ENCODE measurements at places on chromosomes 3 and 15.

- H3K27ac ChIP-seq: no peak overlapping the region
- no peak overlapping the region for H3K4me3 ChIP-seq
- peaks cover 31% of the 10 kb centered on the region for H3K4me1 ChIP-seq
- DNase-seq: no peak
- H3K27me3 ChIP-seq: no peaks in the 10 kb centered on the region
Measured at GRCh38 chr3:190234621-190235020, 87.6 kb downstream of the CLDN1 start.

DNA sequence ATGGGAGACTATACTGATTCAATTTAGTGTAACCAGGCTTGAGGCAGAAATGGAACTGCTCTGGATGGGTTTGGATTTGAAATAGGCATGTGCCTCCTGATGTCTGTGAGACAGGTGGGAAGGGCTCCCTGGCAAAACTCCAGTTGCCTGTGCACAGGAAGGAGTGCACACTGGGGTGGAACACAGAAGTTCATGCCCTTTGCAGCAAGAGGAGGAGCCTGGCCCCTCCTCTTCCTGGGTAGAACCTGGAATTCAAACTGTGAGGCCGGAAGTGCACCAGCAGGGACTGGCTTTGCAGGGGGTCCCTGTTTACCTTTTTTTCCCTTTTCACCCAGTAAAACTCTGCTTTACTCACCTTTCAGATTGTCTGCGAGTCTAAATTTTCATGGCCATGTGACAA, 99.9 kb downstream of the GMPS start:
- H3K36me3 ChIP-seq: no peaks in the 10 kb centered on the region
- no peak overlapping the region for H3K27ac ChIP-seq

DNA sequence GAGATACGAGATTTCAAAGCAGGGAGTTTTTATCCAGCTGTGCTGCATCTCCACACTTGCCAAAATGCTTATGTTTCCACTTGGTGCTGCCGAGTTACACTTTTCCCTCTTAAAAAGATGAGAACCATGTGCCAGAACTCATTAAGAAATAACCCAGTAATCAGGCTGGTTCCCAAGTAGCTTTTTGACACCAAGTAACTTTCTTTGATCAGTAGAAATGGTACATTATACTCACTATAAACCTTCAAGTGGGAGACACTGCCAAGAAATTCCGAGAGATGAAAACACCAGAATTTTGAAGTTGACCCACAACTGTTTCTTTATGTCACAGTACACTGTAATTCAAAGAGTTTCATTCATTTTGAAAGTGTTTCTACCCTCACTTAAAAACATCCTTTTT, 164.6 kb upstream of the CCDC54 start:
- H3K27ac ChIP-seq: no peak overlapping the region
- no peaks in the 10 kb centered on the region for H3K27me3 ChIP-seq

- no peak overlapping the region for H3K4me3 ChIP-seq
- no peaks in the 10 kb centered on the region for H3K27me3 ChIP-seq
- no peak overlapping the region for H3K27ac ChIP-seq
- H3K4me1 ChIP-seq: no peaks in the 10 kb centered on the region
Measured at GRCh38 chr15:66786222-66786621, 84.2 kb downstream of the SMAD6 start.

GRCh38 chr15:75043509-75044257, 20.3 kb downstream of the PPCDC start:
- no peak overlapping the region for H3K4me3 ChIP-seq
- DNase-seq: no peak

DNA sequence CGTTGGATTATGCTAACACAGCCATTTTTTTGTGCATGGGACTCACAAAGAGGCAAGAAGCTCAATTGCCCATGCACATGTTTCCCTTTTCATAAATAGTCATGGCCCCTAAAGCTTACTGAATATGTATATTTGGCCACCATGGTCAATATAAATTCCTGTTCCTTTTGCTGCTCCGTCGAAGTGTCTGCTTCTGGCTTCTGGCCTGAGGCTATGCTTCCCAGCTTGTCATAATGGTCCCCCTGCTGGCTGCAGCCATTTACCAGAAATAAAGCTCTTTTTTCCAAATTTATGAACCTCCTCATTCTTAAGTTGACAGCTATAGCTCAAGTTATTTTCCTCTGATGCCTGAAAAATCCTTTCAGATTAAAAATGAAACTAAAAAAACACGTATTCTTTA, 602.1 kb downstream of the VGLL3 start:
- H3K4me3 ChIP-seq: no peak overlapping the region
- H3K27ac ChIP-seq: no peak overlapping the region
- DNase-seq: peak; percentile 13
- no peaks in the 10 kb centered on the region for H3K4me1 ChIP-seq

DNA sequence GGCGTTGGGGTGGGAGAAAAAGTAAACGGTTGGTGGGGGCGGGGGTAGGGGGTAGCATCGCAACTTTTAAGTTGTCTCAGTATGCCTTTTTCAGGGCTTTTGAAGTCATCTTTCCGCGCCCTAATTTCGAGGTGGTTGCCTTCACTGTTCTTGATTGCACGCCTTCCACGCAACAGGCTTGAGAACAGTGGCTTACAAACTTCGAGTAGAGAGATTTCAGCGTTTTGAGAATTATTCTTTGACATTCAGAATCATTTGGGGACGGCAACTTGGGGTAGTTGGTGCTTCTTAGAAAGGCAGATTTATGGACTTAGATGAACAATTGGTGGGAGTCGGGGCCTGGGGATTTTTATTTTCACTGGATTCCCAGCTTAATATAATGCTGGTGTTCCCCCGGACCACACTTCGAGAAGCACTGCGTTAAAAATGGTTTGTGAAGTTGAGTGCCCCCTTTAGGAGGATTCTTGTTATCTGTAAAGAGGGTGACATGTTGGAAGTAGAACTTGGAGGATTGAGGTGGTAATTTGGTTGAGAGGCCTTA, 880 bp downstream of the PPP4R2 start:
- DNase-seq: peak; percentile 68
- peaks cover 28% of the 10 kb centered on the region for H3K36me3 ChIP-seq
- peaks cover 28% of the 10 kb centered on the region for H3K4me1 ChIP-seq
- H3K27ac ChIP-seq: peak overlapping the region; percentile 75
- H3K27me3 ChIP-seq: no peaks in the 10 kb centered on the region

DNA sequence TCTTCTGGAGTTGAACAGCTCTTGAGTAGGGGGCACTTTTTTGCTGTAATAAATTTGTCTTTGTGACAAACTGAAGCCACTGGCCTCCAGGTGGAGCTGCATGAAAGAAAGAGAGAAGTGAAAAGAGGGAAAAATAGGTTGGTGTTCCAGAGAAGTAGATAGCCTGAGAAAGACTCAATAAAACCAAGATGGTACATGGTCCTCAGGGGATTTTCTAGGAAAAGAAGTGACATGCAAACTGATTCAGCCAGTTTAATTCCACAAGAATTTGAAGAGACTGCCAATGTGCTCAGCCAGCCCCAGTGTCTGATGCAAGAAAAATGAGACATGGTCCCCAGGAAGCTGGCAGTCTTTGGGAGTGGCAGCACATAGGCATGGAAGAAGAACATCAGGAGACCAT, 152.7 kb downstream of the CD47 start:
- DNase-seq: peak; percentile 79
- no peak overlapping the region for H3K4me3 ChIP-seq
- H3K27ac ChIP-seq: no peak overlapping the region
- no peaks in the 10 kb centered on the region for H3K36me3 ChIP-seq
- no peaks in the 10 kb centered on the region for H3K27me3 ChIP-seq

GRCh38 chr15:66294932-66295235, 1.5 kb downstream of the DIS3L start:
- DNase-seq: no peak
- peaks cover 27% of the 10 kb centered on the region for H3K4me1 ChIP-seq
- peaks cover 2% of the 10 kb centered on the region for H3K36me3 ChIP-seq
- H3K4me3 ChIP-seq: peak overlapping the region; percentile 86
- no peaks in the 10 kb centered on the region for H3K27me3 ChIP-seq
- H3K27ac ChIP-seq: peak overlapping the region; percentile 64

- peaks cover 5% of the 10 kb centered on the region for H3K4me1 ChIP-seq
- no peak overlapping the region for H3K4me3 ChIP-seq
- H3K27ac ChIP-seq: no peak overlapping the region
- no peak for DNase-seq
- no peaks in the 10 kb centered on the region for H3K27me3 ChIP-seq
- no peaks in the 10 kb centered on the region for H3K36me3 ChIP-seq
Measured at GRCh38 chr3:23387286-23387918, 184.3 kb downstream of the UBE2E2 start.

- H3K4me3 ChIP-seq: no peak overlapping the region
- DNase-seq: no peak
- H3K36me3 ChIP-seq: no peaks in the 10 kb centered on the region
- H3K4me1 ChIP-seq: no peaks in the 10 kb centered on the region
- no peak overlapping the region for H3K27ac ChIP-seq
Measured at GRCh38 chr15:26234976-26235767, 372.0 kb upstream of the ATP10A start.

- H3K27ac ChIP-seq: no peak overlapping the region
- peaks cover 22% of the 10 kb centered on the region for H3K4me1 ChIP-seq
- H3K4me3 ChIP-seq: no peak overlapping the region
- no peaks in the 10 kb centered on the region for H3K36me3 ChIP-seq
Measured at GRCh38 chr15:81296673-81297072, 27.3 kb downstream of the STARD5 start.

GRCh38 chr3:96961576-96961975, 147.2 kb downstream of the EPHA6 start:
- no peak for DNase-seq
- no peak overlapping the region for H3K4me3 ChIP-seq
- no peaks in the 10 kb centered on the region for H3K27me3 ChIP-seq
- peaks cover 24% of the 10 kb centered on the region for H3K4me1 ChIP-seq

DNA sequence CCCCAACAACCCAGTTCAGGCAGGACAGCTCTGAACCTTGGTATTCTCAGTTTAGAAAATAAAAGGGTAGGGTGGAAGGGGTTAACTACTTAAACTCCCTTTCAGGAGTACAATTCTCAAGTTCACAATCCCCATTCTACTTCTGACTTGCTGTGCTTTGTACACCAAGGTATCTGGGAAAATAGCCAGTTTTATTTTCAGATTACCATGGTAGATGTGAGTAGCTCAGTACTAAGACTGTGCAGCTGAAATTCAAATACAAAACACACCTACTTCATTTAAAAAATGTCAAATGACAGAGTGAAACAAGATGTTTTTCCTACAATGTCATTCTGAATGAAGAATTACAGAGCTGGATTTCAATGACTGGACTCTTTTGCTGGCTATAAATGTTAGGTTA, 27.4 kb downstream of the SLC7A14 start:
- H3K27me3 ChIP-seq: no peaks in the 10 kb centered on the region
- H3K4me3 ChIP-seq: no peak overlapping the region
- DNase-seq: no peak
- H3K36me3 ChIP-seq: no peaks in the 10 kb centered on the region
- H3K4me1 ChIP-seq: no peaks in the 10 kb centered on the region
- H3K27ac ChIP-seq: no peak overlapping the region

- DNase-seq: peak; percentile 65
- H3K36me3 ChIP-seq: no peaks in the 10 kb centered on the region
Measured at GRCh38 chr3:71389911-71390573, 193.5 kb downstream of the FOXP1 start.

DNA sequence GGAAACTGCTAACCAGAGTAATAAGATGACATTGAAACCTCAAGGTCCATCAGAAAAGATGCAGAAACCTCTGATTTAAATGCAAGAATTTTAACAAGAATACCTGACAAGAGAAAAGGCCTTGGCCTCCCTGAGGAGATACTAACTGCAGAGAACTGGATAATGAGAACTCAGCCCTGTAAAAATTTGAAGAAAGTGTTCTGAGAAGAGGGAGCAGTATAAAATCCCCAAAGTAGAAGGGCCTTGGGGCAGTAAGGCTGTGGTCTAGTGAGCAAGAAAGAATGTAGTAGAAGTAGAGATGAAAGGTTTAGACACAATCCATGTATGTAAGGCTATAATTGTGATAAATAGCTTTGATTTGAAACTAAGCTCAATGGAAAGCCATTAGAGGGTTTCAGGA, 394.1 kb downstream of the ZBBX start:
- H3K4me3 ChIP-seq: no peak overlapping the region
- no peak overlapping the region for H3K27ac ChIP-seq
- no peaks in the 10 kb centered on the region for H3K36me3 ChIP-seq
- H3K27me3 ChIP-seq: no peaks in the 10 kb centered on the region
- no peak for DNase-seq

DNA sequence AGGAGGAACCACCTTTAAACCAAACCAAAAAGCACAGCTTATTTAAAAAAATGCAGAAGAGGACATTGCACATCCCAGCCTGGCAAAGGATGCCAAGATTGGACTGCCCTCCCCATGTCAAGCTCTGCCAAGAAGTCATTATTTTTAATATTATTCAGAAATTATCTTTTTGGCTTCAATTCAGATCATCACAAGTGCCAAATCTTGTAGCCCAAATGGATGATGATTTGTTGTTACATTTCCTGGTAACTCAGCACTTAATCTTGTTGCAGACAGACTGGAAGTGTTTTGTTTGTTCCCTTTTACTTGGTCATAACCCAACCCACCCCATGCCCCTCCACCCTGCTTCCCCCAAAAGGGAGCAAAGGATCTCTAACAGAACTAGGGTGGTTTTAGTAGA, 28.1 kb upstream of the LXN start:
- DNase-seq: peak; percentile 53
- peak overlapping the region; percentile 96 for H3K27ac ChIP-seq
- H3K27me3 ChIP-seq: no peaks in the 10 kb centered on the region
- H3K4me1 ChIP-seq: peaks cover 71% of the 10 kb centered on the region
- no peak overlapping the region for H3K4me3 ChIP-seq
- H3K36me3 ChIP-seq: no peaks in the 10 kb centered on the region

GRCh38 chr3:151787626-151788025, 26.3 kb upstream of the AADAC start:
- no peak overlapping the region for H3K27ac ChIP-seq
- H3K4me1 ChIP-seq: peaks cover 26% of the 10 kb centered on the region
- H3K36me3 ChIP-seq: no peaks in the 10 kb centered on the region
- H3K4me3 ChIP-seq: no peak overlapping the region

- H3K4me1 ChIP-seq: no peaks in the 10 kb centered on the region
- no peak for DNase-seq
- H3K36me3 ChIP-seq: no peaks in the 10 kb centered on the region
- H3K27ac ChIP-seq: no peak overlapping the region
- peak overlapping the region; percentile 32 for H3K4me3 ChIP-seq
Measured at GRCh38 chr15:77497110-77497737, 76.5 kb downstream of the HMG20A start.
